ENCODE measurements at places on chromosomes 1 and 21. TPM values are rescaled to one million over a fixed set of nuclear protein-coding genes. Genes with fewer than 3 reads are reported as not detected.

DNA sequence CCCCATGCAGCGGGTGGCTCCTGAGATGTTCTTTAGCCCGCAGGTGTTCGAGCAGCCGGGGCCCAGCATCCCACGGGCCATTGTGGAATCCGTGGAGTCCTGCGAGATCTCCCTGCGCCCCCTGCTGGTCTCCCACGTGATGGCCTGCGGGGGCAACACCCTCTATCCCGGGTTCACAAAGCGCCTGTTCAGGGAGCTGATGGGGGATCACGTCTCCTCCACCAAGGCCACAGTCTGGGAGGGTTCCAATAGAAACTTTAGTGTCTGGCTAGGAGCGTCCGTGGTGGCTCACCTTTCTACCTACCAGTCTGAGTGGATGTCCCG, 71.0 kb downstream of the ACTL8 start:
- no peak for DNase-seq
- no peak overlapping the region for H3K27ac ChIP-seq
- H3K36me3 ChIP-seq, result no peaks in the 10 kb centered on the region
- H3K4me3 ChIP-seq, result no peak overlapping the region

GRCh38 chr1:25530186-25531081, 13.0 kb upstream of the LDLRAP1 start:
- H3K4me1 ChIP-seq, result no peaks in the 10 kb centered on the region
- peaks cover 12% of the 10 kb centered on the region for H3K27me3 ChIP-seq
- H3K36me3 ChIP-seq, result no peaks in the 10 kb centered on the region
- H3K4me3 ChIP-seq, result no peak overlapping the region
- H3K27ac ChIP-seq, result no peak overlapping the region

LMOD1 gene
- not detected for total RNA-seq

GRCh38 chr1:43639976-43640794, 9.8 kb upstream of the KDM4A start:
- peaks cover 4% of the 10 kb centered on the region for H3K27me3 ChIP-seq
- no peaks in the 10 kb centered on the region for H3K4me1 ChIP-seq
- DNase-seq, result no peak
- H3K27ac ChIP-seq, result no peak overlapping the region
- no peak overlapping the region for H3K4me3 ChIP-seq

- no peak for DNase-seq
- H3K27ac ChIP-seq, result no peak overlapping the region
- H3K36me3 ChIP-seq, result no peaks in the 10 kb centered on the region
- no peaks in the 10 kb centered on the region for H3K27me3 ChIP-seq
- no peaks in the 10 kb centered on the region for H3K4me1 ChIP-seq
Measured at GRCh38 chr1:63189677-63190076, 132.7 kb upstream of the FOXD3 start.

DNA sequence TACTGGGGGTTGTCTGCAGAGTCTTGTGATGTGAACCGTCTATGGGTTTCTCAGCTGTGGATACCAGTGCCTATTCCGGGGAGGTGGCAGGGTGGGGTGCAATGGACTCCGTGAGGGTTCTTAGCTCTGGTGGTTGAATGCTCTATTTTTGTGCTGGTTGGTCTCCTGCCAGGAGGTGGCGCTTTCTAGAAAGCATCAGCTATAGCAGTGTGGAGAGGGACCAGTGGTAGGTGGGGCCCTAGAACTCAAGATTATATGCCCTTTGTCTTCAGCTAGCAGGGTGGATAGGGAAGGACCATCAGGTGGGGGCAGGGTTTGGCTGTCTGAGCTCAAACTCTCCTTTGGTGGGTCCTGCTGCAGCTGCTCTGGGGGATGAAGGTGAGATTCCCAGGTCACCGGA, 127.3 kb upstream of the PLD5 start:
- H3K27me3 ChIP-seq, result peaks cover 2% of the 10 kb centered on the region
- H3K4me3 ChIP-seq, result no peak overlapping the region
- DNase-seq, result no peak
- no peaks in the 10 kb centered on the region for H3K4me1 ChIP-seq

- peaks cover 22% of the 10 kb centered on the region for H3K27me3 ChIP-seq
- DNase-seq, result no peak
- H3K4me1 ChIP-seq, result no peaks in the 10 kb centered on the region
- H3K27ac ChIP-seq, result no peak overlapping the region
- no peaks in the 10 kb centered on the region for H3K36me3 ChIP-seq
Measured at GRCh38 chr1:41439234-41439633, 45.2 kb downstream of the EDN2 start.

DNA sequence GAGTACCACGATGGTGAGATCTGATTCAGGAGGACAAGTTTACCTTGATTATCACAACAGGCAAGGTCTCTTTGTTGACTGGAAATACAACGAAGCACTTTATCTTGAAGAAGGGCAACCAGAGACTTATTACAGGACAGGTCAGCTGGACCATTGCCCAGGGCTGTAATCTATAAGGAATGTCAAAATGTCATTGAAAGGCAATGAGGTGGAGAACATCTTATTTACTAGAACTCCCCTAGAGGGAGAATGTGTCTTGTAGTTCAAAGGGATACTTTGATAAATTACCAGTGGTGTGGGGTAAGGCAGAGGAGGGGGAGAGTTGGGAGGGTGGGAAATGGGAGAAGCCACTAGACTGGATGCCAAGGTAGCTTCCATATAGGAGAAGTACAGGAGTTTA, 212.3 kb downstream of the NCAM2 start:
- no peak overlapping the region for H3K27ac ChIP-seq
- peaks cover 9% of the 10 kb centered on the region for H3K27me3 ChIP-seq
- no peaks in the 10 kb centered on the region for H3K36me3 ChIP-seq

LCE6A gene
- total RNA-seq, result not detected

- H3K27me3 ChIP-seq, result no peaks in the 10 kb centered on the region
- DNase-seq, result no peak
- H3K27ac ChIP-seq, result peak overlapping the region; percentile 8
- H3K4me3 ChIP-seq, result no peak overlapping the region
- no peaks in the 10 kb centered on the region for H3K36me3 ChIP-seq
Measured at GRCh38 chr1:25814549-25815087, 5.1 kb upstream of the MTFR1L start.

DNA sequence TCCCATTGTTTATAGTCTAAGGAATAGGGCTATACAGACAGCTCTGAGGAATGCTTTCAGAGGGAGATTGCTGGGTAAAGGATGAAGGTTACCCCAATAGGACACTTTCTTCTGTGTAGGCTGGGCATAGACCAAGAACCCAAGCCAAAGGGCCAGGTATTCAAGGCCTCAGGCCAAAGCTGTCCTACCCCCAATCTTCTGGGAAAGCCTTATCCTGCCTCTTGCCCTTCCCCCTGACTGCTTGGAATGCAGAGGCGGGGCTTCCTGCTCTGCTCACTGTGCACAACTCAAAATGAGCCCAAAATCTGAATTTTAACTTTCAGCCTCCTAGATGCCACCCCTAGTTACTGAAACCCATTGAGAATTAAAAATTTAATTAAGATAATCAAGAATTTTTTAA, 2.2 kb downstream of the OR10Z1 start:
- H3K4me1 ChIP-seq, result peaks cover 5% of the 10 kb centered on the region
- H3K27me3 ChIP-seq, result peaks cover 4% of the 10 kb centered on the region
- no peak for DNase-seq
- H3K36me3 ChIP-seq, result no peaks in the 10 kb centered on the region
- H3K27ac ChIP-seq, result no peak overlapping the region

- H3K4me1 ChIP-seq, result peaks cover 74% of the 10 kb centered on the region
- H3K27ac ChIP-seq, result peak overlapping the region; percentile 88
- peaks cover 36% of the 10 kb centered on the region for H3K36me3 ChIP-seq
- peak overlapping the region; percentile 57 for H3K4me3 ChIP-seq
Measured at GRCh38 chr1:12435639-12436344, 182.2 kb downstream of the DHRS3 start.

- H3K27me3 ChIP-seq, result peaks cover 12% of the 10 kb centered on the region
- no peaks in the 10 kb centered on the region for H3K36me3 ChIP-seq
Measured at GRCh38 chr1:94697839-94698238, 122.3 kb upstream of the SLC44A3 start.

CHIT1 gene
- 0.52 TPM for total RNA-seq

DNA sequence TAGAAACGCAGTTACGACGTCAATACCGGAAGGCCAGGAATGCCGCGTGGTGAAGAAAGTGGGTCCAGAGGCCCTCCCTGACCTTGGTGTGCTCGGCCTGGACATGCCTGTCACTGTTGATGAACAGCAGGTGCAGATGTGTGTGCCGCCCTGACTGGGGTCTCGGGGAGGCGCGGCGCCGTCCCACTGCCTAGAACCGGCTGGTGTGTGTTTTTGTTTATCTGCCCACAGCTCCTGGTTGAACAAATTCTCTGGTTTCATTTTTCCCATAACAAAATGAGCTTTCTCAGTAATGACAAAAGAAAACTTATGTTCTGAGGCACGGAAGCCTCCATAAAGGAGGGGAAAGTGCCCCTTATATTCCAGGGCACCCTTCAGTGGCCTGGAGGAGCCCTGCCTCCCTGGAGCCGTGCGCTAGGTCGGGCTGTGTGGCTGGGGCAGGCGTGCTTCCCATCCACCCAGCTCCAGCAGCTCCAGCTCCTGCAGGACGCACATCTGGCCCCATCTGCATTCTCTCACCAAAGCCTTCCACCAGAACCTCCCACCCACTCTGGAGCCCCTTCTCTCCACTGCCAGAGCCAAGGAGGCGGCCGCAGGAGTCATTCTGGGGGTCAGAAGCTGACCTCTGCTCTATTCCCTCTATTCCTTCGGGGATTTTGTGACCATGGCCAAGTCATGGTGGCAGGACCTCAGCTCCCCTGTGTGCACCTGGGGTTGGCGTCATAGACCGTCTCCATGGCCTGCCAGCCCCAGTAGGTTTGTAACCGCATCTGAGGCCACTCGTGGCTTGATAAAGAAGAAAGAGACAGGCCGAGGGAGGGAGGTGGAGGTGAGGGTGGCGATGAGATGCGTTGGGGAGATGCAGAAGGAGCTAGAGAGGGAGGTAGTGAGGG, 20.1 kb upstream of the COL18A1 start:
- H3K4me1 ChIP-seq, result no peaks in the 10 kb centered on the region
- no peak overlapping the region for H3K4me3 ChIP-seq
- no peak for DNase-seq
- H3K27ac ChIP-seq, result no peak overlapping the region

GRCh38 chr1:85406887-85407533, 57.9 kb downstream of the DDAH1 start:
- no peak overlapping the region for H3K4me3 ChIP-seq
- H3K4me1 ChIP-seq, result no peaks in the 10 kb centered on the region
- no peak overlapping the region for H3K27ac ChIP-seq
- no peaks in the 10 kb centered on the region for H3K36me3 ChIP-seq
- no peak for DNase-seq

- no peak for DNase-seq
- H3K27ac ChIP-seq, result no peak overlapping the region
- no peaks in the 10 kb centered on the region for H3K36me3 ChIP-seq
- no peaks in the 10 kb centered on the region for H3K27me3 ChIP-seq
Measured at GRCh38 chr21:44999972-45000636, 60.3 kb downstream of the SLX9 start.

DNA sequence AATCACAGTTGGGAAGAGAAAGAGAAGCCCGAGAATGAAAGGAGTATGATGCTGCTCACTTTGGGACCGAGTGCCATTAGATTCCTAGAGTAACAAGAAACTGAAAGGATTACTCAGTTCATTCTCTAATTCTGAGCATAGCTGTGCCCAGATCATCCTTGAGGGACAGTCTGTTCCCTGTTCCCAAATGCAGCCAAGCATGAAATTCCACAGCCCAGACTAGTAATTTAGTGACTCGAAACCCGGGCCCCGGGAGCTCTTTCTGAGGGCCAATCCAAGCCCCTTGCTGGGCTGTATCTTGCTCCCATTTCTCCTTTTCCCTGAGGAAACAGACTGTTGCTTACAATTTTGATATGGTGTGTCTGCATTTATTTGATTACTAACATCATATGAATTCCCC, 30.0 kb upstream of the ETS2 start:
- H3K27ac ChIP-seq, result no peak overlapping the region
- H3K27me3 ChIP-seq, result peaks cover 2% of the 10 kb centered on the region
- H3K36me3 ChIP-seq, result peaks cover 8% of the 10 kb centered on the region
- no peak overlapping the region for H3K4me3 ChIP-seq
- peaks cover 54% of the 10 kb centered on the region for H3K4me1 ChIP-seq

CFAP107 gene
- total RNA-seq, result not detected

GRCh38 chr1:58575551-58576324, 1.3 kb downstream of the TACSTD2 start:
- H3K4me1 ChIP-seq, result peaks cover 44% of the 10 kb centered on the region
- peaks cover 8% of the 10 kb centered on the region for H3K36me3 ChIP-seq
- H3K27ac ChIP-seq, result peak overlapping the region; percentile 55
- DNase-seq, result no peak

DIO1 gene
- total RNA-seq, result not detected

DDX20 gene
- 21.5 TPM for total RNA-seq

DNA sequence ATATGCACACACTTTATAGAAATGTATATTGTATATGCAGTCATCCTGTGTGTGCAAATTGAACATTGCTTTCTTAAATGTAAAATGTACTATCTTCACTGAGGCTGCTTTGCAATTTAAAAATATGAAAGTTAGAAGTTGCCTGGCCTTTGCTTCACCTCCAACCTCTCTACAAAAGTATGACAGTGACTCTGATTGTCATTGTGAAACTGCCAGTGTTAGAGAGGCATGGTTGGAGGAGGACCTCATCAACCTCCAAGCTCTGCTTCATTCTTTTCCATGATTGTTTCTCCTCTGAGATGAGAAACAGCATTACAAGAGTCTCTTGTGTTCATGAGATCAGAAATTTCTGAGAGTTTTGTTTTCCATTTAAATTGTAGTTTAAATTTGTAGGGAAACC, 185.5 kb downstream of the ZC3H11B start:
- DNase-seq, result no peak
- H3K27me3 ChIP-seq, result peaks cover 2% of the 10 kb centered on the region

- H3K4me1 ChIP-seq, result peaks cover 8% of the 10 kb centered on the region
- H3K4me3 ChIP-seq, result no peak overlapping the region
- peaks cover 26% of the 10 kb centered on the region for H3K27me3 ChIP-seq
- no peaks in the 10 kb centered on the region for H3K36me3 ChIP-seq
- no peak for DNase-seq
Measured at GRCh38 chr1:10980841-10981727, 31.4 kb upstream of the TARDBP start.

GRCh38 chr1:12194666-12195216, 27.9 kb downstream of the TNFRSF1B start:
- no peak for DNase-seq
- peaks cover 31% of the 10 kb centered on the region for H3K4me1 ChIP-seq
- peak overlapping the region; percentile 70 for H3K27ac ChIP-seq
- peaks cover 43% of the 10 kb centered on the region for H3K36me3 ChIP-seq
- no peaks in the 10 kb centered on the region for H3K27me3 ChIP-seq
- no peak overlapping the region for H3K4me3 ChIP-seq

DNA sequence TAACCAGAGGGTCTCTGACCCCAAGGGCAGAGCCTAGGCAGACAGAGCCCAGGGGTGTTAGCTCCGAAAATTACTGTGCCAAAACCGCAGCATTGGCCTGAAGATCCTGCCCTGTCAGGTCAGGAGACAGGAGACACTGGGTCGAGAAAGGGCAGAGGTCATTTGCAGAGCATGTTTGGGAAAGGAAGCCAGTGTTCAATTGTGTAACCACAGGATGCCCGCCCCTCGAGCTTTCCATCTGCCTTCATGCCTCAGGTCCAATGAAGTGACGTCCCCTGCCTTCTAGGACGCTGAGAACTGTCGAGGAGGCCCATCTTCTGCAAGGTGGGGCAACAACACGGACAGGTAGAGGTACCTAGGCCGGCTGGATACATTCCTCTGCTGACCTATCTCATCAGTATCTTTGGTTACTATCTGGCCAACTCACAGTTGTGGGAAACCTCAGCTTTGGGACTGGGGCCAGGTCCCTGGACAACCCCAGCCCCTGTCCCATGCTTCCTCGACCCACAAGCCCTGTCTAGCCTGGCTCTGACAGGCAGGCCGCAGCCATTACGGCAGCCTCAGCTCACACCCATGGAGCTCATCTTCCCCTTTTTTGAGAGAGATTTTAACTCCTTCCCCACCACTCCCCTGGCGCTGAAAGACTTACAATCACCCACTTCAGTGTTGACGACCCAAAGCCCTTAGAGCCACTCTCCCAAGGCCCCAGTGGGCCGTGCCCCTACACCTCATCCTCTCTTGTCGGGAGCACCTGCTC, 1.3 kb downstream of the ARL8A start:
- H3K4me1 ChIP-seq, result peaks cover 22% of the 10 kb centered on the region
- no peak for DNase-seq
- peak overlapping the region; percentile 88 for H3K4me3 ChIP-seq
- peak overlapping the region; percentile 75 for H3K27ac ChIP-seq
